HT-29 (cell line): ENCODE measurements at places on chromosomes 5 and 9. TPM values are rescaled to one million over a fixed set of nuclear protein-coding genes. Genes with fewer than 3 reads are reported as not detected.
A peak's percentile ranks its signal among the peaks of the same experiment; 100 is the strongest.

- DNase-seq = no peak
These were observed 7.4 kb downstream of the SNX30 start for GRCh38 chr9:112757940-112758339.

DNA sequence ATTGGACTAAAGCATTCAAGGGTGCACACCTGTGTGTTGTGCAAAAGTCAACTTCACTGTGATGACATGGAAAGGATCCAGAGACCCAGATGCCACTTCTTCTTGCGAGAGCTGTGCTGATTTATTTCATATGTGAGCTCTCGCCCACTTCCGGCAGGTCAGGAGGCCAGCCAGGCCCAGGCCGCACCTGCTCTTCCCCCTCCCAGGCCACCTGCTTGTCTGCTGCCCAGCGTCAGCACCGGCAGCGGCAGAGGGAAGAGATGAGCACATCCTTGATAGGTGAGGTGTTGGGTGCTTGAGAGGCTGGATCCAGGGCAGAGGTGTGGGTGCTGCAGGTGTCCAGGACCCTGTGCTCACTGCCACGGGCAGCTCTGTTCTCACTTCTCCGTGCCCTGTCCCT is 242.9 kb downstream of the FANCC start:
- no peak for DNase-seq

DNA sequence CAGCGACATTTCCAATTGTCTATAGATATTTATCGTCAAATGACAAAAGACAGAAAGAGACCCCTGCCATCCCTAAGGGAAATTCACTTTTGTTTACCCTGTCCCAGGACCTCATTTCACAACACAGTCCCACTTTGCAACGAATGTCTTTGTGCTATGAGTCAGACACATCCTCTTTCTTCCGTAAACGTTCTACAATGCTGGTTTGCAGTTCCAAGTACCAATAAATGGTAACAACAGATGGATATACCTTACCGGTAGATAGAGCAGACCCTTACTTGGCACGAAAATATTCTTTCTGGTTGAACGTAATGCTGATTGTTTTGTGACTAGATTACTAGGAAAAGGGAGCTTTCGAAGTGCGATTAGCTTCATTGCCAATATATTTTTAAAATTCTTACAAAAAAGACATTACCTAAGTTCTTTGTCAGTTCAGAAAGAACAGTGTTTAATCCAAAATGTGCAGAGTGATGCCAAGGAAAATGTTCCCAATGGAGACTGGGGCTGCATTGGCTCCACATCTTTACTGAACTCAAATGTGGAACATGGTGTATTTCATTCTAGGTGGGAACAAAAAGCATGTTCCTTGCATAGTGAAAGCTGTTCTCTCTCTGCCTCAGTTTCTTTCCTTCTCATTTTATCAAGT is 202.5 kb upstream of the SLC27A6 start:
- DNase-seq = no peak

GRCh38 chr5:142143878-142144277 is 35.3 kb downstream of the NDFIP1 start:
- peak; percentile 65 for DNase-seq

DNA sequence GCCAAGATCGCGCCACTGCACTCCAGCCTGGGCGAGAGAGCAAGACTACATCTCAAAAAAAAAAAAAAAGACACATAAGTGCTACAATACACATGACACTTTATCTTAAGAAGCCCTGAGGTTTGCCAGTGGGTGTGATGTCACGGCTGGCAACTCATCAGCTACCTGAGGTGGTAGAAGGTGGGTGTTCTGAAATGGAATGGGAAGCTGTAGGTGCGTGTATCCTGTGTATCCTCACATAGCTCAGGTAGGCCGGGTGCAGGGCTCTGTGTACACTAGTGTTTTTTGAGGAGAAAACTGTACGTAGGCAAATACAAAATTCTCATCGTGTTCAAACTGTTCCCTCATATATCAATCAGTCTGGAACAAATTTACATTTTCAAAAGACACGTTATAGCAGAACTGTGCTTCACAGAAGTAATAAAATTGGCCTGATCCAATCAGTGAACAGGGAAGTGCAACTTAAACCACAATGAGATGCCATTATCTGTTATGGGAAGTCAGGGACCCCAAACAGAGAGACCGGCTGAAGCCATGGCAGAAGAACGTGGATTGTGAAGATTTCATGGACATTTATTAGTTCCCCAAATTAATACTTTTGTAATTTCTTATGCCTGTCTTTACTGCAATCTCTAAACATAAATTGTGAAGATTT is 10.4 kb downstream of the BICD2 start:
- DNase-seq = no peak

GRCh38 chr9:13845460-13845859 is 468.5 kb downstream of the NFIB start:
- DNase-seq = no peak

GRCh38 chr9:135212961-135213360 is 125.5 kb downstream of the OLFM1 start:
- DNase-seq = no peak

DNA sequence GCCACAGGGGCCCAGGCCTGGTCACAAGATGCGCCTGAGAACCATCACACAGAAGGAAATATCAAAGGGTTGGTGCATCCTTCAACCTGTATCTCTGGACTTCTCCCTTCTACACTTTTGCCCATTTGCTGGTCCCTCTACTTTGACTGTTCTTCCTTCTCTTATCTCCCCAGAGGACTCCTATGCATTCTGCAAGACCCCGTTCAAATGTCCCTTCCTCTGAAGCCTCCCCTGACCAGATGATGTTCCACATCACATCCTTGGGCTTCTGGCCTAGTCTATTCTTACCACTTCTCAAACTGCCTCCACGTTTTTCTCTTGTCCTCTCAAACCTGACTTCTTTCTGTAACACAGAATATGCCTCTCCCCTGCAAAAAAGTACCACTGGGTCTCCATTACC is 34.3 kb downstream of the STK10 start:
- no peak for DNase-seq

DNA sequence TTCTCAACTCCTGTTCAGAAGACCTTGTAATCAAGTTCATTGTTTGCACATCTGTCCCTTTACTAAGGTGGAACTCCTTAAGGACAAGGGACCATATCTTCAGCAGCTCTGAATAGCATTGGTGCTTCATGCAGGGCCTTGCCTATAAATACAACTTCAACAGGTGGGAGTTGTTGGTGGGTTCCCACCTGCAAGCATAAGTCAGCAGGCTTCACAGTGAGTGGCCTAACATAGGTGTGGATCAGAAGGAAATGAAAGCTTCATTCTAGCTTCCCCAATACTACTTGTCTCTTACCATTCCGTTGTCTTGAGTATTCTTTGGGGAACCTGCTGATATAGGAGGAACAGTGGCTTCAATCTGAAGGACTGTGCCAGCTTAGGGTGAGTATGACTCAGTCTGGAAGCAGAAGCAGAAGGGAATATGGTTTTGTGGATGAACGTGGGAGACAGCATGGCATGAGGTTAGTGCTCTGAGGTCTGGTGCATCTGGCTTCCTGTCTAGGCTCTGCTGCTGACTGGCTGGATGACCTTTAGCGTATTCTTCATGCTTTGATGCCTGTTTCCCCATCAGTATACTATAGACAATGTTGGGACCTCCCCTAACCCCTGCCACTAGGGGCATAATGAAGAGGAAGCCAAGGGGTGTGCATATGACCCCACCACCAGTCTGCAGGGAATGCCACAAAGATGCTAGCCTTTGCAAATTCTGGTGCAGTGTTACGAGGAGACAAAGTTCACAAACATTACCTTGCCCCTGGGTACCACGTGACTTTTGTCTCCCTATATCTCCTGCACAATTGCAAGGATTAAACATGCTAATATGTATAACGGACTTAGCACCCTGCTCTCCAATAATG is 192.3 kb downstream of the PALM2AKAP2 start:
- no peak for DNase-seq

DNA sequence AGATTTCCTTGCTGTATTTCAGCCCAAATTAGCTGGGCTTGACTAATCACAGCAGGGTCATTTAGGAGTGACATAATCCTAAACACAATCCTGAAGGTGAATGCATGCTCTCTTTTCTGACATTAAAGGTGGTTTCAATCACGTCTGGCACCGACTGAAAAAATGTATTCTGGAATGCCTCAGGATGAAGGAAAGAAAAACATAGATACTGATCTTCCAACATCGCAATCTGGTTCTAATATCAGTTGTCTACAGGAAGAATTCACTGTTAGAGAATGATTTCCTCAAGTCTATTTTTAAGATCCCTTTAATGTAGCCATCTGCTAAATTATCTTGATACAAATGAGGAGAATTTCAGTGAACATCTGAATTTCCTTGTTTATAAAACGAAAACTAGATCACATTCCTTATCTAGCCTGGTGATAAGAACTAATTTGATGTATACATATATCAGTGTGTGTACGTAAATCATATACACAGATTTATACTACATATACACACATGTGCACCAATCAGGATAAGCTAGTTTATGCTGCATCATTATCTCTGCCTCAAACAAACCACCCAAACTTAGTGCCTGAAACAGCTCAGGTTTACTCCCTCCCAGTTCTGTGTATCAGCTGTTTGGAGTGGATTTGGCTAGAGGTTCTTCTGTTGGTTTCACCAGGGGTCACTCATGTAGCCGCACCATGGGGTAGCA is 31.3 kb upstream of the TAS2R1 start:
- DNase-seq = no peak

DNA sequence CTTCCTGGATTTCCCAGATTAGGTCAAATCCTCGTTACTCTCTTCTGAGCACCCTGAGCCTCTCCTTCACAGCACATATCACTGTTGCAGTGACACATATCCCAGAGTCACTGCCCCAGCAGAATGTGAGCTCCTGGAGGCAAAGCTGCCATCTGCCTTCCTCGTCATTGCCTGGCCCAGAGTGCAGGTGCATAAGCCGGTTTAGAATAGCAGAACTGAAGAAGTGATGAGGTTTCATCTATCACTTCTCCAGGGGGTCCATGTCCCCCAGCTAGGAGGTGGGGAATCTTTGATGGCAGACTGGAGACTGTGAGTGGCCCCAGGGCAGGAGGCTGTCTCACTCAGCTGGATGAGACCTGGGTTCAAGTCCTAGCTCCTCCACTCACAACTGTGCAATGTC is 25.8 kb downstream of the NIPAL4 start:
- no peak for DNase-seq

DNA sequence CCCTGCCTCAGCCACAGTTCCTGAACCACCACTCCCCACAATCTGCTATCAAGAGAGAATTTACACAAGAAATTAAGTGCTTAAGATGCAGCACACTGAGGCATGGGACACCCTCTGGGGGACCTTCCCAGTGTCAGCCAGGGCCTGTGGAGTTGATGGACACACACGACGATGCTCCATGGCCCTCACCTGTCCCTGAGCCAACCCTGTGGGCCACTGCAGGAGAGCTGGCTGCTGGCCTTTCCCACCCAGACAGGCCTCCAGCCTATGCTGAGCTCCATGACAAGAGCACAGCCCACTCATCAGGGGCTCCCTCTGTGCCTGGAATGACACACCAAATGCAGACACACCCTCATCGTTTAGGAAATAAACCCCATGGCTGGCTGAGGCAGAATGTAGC is 124.6 kb downstream of the ADAMTS16 start:
- no peak for DNase-seq

DNA sequence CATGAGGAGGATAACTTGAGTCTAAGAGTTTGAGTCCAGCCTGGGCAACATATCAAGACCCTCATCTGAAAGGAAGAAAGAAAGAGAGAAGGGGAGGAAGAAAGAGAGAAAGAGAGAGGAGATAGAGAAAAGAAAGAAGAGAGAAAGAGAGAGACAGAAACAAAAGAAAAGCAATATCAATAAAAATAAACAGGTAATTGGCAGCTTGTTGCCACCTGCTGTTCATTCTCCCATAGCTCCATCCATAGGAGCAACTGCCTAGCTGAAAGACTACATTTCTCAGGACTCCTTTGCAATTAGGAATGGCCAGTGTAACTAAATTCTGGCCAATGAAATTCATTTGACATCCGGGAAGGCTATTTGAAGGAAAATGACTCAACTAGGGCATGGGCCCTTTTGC is 4.6 kb upstream of the TTC39B start:
- no peak for DNase-seq

DNA sequence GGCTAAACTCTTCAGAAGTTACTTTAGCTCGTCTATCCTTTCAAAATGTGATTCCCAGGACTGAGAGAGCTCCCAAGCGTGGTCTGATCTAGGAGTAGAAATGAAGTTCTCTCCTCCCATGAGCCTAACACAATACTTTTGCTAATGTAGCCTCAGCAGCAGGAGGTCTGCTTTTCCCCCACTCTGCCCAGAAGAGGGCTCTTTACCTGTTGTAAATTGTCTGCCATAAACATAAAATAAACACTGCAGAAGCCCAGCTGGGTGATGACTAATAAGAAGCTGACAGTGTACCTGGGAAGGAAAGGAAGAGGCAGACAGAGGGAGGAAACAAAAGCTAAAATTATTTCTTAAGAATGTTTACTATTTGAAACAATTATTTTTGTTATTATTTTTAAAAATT is 15.4 kb downstream of the SLC36A3 start:
- peak; percentile 56 for DNase-seq

GRCh38 chr5:149262315-149262714 is 9.3 kb upstream of the AFAP1L1 start:
- no peak for DNase-seq

DNA sequence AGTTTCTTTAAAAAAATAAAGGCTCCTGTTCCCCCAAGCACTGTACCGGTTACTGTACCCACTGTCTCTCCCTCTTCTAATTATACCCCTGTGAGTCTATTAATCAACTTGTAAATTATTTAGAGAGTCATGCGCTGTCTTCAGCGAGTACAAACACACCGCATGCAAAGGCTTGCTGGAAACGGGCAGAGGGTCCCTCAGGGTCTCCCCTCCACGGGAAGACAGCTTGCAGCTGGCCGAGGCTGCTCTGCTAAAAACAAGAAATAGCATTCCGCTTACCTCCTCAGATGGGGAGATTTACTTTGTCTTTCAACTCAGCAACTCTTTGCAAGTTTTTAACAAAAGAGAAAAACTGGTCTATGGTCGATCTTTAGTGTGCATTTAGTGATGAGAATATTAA is 71.8 kb downstream of the AK8 start:
- no peak for DNase-seq

- peak; percentile 72 for DNase-seq
These were observed 16.8 kb upstream of the ACTBL2 start for GRCh38 chr5:57499262-57500050.

The PDZD2 gene
- total RNA-seq = not detected in 2 replicates

The BTNL3 gene
- not detected in 2 replicates for total RNA-seq

The NMUR2 gene
- total RNA-seq = 20.6 and 26.2 TPM in 2 replicates

The ENTREP1 gene
- total RNA-seq = not detected in 2 replicates

The RAB3C gene
- total RNA-seq = not detected in 2 replicates

The IL3 gene
- total RNA-seq = not detected in 2 replicates

The PCDHGA8 gene
- 0.10 TPM in 1 of 2 replicates, not detected in the other for total RNA-seq

The PRUNE2 gene
- total RNA-seq = not detected in 2 replicates

The FAM53C gene
- total RNA-seq = 30.4 and 37.5 TPM in 2 replicates

The PALM2AKAP2 gene
- total RNA-seq = not detected in 2 replicates

The OMD gene
- total RNA-seq = not detected in 2 replicates
